Stimulated activated CD8-positive, alpha-beta memory T cell treated with anti-CD3 and anti-CD28 coated beads, Interleukin-4, amount 100 ng/mL, for 48 hours (primary cell): ENCODE measurements at places on chromosomes 13 and 19.

- no peak for DNase-seq
These were observed 18.1 kb downstream of the GADD45B start for GRCh38 chr19:2494084-2494446.

- no peak for DNase-seq
These were observed 9.5 kb downstream of the KMT2B start for GRCh38 chr19:35727053-35727955.

- no peak for DNase-seq
These were observed 58.6 kb downstream of the WASF3 start for GRCh38 chr13:26616126-26616525.

GRCh38 chr13:46866150-46866549 lies 30.7 kb downstream of the HTR2A start:
- DNase-seq = no peak

- DNase-seq = no peak
These were observed 207.2 kb downstream of the ZNF536 start for GRCh38 chr19:30579419-30579818.

- no peak for DNase-seq
These were observed 1251.0 kb downstream of the PCDH17 start for GRCh38 chr13:58882516-58882915.

DNA sequence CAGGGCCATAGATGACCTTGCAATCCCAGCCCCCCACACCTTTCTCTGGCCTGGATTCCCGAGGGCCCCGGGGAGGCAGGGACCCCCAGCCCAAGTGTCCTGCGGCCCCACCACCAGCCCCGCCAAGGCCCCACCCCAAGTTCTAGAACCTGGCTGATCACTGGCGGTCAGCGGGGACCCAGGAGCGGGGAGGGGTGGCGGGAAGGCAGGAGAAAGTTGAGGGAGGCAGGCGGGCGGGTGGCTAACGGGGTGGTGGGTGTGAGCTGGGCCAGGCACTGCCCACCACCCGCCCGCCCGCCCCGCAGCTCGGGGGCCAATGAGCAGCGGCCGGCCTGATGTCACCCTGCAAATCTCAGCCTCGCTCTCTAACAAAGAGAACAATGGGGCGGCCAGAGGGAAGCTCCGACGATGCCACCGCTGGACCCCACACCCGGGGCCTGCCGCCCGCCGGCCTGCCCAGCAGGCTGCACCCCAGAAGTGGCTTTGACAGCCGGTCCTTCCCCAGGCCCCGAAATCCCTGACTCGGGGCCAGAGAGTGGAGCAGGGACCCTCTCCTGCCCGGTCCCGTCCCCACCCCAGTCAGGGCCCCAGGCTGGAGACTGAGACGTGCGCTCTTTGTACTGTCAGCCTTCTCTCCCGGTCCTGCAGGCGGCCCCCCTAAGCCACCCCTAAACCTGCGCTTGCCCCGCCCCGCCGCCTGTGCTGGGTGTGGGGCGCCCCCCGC lies 1.6 kb downstream of the MEX3D start:
- DNase-seq = no peak

DNA sequence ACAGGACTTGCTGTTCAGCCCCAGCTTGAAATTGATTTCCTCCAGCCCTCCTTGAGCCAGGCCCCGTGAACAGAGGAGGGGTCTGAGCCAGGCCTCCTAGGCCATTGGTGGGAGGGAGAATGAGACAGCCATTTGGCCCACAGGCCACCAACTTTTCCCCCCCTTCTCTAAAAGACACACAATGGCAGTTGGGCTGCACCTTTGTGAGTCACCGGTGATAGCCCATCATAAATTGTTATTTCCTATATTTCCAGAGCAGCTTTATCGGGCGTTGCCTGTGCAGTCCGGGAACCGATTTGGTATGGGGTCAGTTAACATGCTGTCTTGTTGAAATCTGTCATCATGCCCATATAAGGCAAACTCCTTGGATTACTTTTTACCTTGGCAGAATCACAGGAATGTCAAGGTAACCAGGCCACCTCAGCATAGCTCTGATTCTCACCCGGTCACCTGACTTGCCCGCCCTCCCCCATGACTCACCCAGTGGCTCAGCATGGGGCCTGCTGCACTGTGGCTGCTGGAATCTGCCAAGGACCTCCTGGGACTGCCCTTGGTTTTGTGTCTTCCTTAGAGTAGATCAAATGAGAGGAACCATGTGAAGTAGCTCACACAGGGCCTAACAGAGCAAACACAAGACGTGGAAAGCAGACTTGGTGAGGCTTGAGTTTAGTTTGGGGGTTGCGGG lies 36.1 kb downstream of the ACTN4 start:
- DNase-seq = peak; percentile 75

DNA sequence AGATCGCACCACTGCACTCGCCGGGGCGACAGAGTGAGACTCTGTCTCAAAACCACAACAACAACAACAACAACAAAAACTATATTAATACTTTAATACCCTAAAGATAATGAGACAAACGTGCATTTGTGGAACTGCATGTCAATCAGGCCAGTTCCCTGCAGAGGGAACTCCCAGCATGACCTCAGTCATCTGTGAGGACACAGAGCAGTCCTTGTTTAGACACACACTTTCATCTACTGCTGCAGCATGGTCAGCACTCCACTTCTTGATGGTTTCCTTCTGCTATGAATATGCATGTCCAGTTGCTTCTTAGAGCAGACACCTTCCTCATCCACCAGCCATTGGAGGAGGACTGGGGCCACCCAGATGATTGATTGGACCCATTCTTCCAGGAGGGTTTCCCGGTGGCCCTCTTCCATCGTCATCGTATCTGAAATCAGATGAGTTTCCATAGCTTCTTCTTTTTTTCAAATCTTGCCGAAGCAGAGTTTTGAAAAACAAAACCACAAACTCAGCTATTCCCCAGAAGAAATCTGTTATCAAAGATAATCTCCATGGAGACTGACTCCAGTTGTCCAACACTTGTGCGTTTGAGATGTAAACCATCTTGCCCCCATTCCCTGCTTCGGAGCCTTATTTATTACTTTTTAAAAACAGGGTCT lies 26.5 kb downstream of the ZNF607 start:
- no peak for DNase-seq

GRCh38 chr13:113820813-113821651 lies 42.8 kb downstream of the GAS6 start:
- no peak for DNase-seq

DNA sequence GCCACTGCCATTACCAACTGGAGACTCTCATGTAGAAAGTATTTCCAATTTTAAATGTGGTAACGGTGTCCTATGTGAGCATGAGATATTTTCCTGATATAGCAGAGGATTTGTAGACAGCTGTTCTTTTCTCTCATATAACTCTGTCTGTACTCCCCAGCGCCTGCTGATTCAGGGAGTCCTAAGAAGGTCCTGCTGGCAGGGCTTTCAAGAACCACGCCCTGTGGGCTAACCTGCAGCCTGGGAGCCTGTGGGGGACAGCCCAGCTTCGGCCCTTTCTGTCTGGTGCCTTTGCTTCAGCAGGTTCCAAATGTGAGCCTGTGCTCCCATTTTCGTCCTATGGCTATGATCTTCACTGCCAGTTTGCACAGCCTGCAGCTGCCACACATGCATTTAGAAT lies 316.8 kb downstream of the ATP8A2 start:
- DNase-seq = no peak

DNA sequence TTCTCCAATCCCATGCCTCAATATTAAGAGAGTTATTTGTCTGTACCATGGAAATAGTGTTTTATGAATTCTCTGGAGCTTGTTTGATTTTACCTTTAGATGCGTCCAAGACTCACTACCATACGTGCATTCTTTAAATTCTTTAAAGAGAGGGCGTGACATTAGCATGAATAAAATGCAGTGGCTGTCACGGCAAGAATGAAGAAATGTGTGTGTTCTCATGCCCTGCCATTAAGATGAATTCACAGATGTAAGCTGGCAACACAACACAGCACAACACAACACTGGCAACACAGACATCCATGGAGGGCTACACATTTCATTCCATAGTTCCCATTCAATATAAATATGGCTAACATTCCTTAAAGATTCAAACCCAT lies 213.4 kb downstream of the ENOX1 start:
- no peak for DNase-seq

GRCh38 chr19:32611161-32611560 lies 30.2 kb downstream of the PDCD5 start:
- DNase-seq = no peak

GRCh38 chr13:24632382-24633121 lies 47.7 kb upstream of the ATP12A start:
- DNase-seq = peak; percentile 20

DNA sequence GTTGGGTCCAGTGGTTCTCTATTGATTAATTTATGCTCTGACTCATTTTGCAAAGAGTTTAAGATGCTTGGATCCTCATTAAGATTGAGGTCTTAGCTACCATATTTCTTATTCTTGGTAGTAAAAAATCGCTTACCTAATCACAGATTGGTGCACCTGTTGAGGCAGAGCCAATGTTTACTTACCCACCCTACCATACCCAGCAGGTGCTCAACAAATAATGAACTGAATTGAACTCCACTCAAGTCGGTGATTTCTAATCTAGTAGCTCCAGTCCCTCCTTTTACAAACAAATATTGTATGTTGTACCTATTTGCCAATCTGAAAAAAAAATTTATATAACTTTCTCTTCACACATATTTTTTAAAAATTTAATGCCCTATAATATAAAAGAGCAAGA lies 361.0 kb downstream of the FGF14 start:
- no peak for DNase-seq

DNA sequence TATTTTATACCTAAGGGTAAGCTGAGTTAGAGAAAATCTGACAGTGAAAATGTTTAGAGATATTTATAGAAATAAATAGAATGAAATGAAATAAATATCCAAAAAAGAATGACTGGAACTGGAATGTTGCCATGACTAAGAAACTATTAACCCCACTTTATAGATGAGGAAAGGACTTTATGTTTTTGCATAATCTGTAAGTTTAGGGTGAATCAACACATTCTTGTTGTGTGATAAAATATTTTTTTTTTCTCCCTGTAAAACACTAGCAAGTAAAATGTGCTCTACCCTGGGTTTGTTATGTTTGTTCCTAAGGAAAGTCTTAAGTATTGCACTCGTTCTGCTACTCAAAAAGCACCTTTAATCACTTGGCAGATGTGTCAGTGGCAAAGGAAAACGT lies 83.8 kb upstream of the KL start:
- DNase-seq = no peak

DNA sequence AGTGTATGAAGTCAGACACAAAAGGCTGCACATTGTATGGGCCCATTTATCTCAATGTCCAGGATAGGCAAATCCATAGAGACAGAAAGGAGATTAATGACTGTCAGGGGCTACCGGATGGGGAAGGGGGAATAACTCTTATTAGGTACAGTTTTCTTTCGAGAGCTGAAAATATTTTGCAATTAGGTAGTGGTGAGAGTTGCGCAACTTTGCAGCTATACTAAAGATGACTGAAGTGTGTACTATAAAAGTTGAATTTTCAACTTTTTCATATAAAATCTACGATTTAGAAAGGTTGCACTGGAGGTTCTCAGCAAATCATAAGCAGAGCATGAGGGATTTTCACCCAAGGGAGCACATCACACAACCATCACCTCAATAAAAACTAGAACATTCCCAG lies 16.1 kb upstream of the SLC15A1 start:
- DNase-seq = no peak

- DNase-seq = no peak
These were observed 646.0 kb upstream of the SLITRK6 start for GRCh38 chr13:86445206-86445605.

- DNase-seq = no peak
These were observed 39.4 kb downstream of the ZNF846 start for GRCh38 chr19:9729162-9729561.

DNA sequence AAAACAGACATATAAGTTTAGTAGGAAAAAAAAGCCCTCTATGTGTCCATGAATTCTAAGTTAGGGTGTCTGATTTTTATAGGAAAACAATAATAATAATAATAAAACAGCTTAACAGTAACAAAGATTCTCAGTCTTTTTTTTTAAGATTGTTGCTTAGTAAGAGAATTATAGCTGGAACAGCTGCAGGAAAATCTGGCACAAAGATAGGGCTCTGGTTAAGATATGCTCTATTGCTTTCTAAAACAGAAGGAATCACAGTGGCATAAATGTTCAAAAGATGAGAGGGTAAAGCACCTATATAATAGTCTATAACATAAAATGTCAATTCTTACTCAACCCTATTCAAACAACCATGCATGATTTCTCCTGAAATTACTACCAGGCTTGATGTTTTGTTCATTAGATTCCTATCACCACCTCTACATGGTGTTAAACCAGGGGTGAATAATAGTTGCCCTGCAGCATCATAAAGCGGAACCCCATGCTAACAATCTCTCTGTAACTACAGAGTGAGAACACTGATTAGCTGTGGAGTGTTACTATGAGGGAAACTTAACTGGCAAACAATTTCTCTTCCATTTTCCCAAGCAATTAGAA lies 541.4 kb upstream of the MIR17HG start:
- DNase-seq = no peak

- DNase-seq = peak; percentile 49
These were observed 18.9 kb upstream of the ZSCAN5A start for GRCh38 chr19:56333506-56333905.

GRCh38 chr19:10074153-10074552 lies 12.0 kb upstream of the SHFL start:
- DNase-seq = peak; percentile 60

DNA sequence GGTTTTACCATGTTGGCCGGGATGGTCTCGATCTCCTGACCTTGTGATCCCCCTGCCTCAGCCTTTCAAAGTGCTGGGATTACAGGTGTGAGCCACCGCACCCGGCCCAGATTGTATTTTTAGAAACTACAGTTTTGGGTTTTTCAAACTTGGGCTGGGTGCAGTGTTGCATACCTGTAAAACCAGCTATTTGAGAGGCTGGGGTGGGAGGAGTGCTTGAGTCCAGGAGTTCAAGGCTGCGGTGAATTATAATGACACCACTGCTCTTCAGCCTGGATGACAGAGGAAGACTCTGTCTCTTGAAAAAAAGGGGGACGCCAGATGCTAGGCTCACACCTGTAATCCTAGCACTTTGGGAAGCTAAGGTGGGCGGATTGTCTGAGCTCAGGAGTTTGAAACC lies 4.2 kb downstream of the CHAF1A start:
- no peak for DNase-seq

GRCh38 chr13:113041293-113041690 lies 64.3 kb upstream of the F7 start:
- no peak for DNase-seq

- DNase-seq = no peak
These were observed 111.6 kb upstream of the OBI1 start for GRCh38 chr13:78770601-78771000.

DNA sequence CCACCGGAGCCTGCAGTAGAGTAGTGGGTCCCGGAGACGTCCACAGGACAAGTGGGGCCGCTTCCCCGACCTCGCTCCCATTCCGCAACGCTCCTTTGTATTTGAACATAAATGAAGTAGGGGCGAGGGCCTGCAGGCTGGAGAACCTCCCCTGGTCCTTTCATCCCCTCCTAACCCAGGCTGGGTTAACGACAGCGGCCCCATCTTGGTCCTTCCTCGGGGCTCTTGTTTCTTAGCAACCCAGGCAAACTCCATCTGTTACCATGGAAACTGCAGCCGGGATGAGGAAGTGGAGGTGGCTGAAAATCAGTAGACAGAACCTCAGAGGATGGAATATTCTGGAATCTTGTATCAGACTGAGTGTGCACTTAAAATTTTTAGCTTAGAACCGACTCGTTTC lies 132.6 kb upstream of the USP29 start:
- no peak for DNase-seq
